ENCODE measurements at places on chromosomes 1 and 21.

DNA sequence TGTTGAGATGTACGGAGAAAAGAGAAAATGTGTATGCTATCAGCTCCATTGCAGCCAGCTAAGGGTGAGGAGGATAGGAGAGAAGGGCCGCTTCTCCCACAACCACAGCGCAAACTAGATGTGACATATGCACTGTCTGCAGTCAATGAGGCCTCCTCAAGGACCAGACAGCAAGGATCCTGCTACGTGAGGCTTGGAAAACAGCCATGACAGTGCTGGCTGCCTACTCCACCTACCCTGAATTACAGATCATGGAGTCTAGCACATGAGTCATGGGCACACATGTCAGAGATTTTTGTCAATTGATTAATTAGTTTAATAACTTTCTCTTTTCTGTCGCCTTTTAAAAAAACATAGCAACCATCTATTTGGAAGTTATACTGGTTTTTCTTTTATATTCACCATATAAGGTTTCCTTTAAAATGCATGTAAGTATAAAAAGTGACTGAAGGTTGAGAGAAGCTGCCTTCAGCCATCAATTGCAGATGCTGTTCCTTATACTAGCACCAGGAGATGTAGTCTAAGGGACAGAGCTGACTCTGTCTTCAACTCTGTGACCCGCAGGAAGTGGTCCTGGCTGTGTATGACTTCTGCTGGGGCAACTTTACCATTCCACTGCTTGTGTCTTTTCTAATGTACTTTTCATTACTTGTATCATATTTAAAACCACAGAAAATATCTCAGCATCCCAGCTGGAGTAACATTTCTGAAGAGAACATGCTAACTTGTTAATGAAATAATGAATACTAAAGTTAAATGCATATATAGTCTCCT, 3.1 kb downstream of the VPS26C start:
- DNase-seq = no peak

- no peak for DNase-seq
Observed at GRCh38 chr21:46092811-46093667, 4.9 kb upstream of the COL6A2 start.

GRCh38 chr1:175207971-175208370, 15.4 kb upstream of the KIAA0040 start:
- no peak for DNase-seq

GRCh38 chr1:238458899-238459298, 568.2 kb upstream of the ZP4 start:
- no peak for DNase-seq

GRCh38 chr1:165235777-165236291, 120.7 kb downstream of the LMX1A start:
- DNase-seq = no peak

GRCh38 chr1:2980849-2981248, 40.4 kb upstream of the ACTRT2 start:
- DNase-seq = no peak

DNA sequence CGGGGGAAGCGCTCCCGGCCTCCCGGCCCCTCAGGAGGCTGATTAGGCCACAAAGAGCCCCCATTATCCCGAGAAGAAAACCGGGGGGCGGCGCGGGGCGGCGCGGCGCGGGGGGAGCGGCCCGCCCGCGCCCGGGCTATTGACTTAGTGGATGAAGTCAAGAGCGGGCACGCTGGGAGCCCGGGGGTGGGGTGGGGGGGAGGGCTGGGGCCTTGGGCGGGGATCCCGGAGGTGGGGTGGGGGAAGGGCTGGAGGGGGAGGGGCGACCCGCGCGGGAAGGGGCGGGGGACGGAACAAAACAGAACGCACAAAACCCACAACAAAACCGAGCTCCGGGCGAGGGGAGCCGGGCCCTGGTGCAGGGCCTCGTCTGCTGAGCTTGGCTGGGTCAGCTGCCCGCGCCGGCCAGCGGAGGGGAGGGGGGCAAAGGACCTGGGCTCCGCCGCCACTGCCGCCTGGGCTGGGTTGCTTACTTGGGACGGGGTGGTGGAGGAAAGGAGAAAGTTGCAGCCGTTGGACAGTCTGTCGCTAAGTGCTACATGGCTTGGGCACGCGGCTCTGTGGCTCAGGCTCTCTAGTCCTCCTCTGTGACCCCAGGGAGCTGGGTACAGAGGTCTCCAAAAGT, 16.3 kb downstream of the PAX7 start:
- no peak for DNase-seq

DNA sequence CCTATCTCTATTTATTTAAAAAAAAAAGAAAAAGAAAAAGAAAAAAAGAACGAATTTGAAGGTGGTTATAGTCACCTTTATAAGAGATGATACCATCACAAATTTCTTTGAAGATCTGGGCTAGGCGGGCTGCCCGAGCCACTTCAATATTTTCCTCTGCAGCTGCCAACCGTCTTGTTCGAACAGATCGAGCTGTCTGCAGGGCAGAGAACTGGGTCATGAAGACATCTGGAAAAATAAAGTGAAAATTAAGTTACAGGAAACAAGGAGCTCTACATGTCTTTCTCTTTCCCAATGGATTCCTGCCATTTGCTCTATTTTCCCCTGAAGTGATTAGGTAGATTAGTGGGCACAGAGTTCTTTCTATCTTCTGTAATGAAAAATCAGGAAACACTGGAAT, 31.9 kb downstream of the RUSC1 start:
- DNase-seq = no peak

DNA sequence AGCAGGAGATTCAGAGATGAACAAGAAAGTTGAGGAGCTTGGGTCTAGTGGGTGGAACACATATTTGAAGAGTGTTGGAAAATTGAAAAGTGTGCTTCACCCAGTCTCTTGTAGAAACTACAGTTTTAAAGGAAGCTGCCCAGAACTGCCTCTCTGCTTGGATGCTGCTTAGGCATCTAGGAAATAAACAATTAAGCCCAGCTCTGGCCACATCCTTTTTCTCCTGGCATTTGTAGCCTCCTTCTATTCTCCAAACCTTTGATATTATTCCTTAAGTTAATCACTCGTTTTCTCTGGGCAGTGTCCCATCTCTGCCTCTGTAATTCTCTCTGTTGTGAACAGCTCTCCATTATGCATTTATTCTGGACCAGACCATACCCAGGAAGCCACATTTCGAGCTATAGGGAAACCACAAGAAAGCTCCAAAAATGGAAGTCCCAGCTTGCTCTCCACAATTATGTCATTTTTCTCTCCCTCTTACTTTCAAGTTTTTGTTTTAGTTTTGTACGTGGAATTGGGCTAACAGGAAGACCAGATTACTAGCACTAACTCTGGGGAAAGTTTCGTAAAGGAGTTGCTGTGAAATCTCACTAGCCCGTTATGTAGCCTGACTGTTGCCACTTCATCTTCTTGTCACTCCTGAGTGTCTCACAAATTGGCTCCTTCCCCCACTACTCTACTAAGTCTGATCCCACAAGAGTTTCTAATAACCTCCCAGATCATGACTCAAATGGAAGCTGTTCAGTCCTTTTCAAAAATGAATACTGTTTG, 102.2 kb downstream of the NTMT2 start:
- no peak for DNase-seq

GRCh38 chr1:182404781-182405180, 4.3 kb upstream of the TEDDM1 start:
- no peak for DNase-seq

DNA sequence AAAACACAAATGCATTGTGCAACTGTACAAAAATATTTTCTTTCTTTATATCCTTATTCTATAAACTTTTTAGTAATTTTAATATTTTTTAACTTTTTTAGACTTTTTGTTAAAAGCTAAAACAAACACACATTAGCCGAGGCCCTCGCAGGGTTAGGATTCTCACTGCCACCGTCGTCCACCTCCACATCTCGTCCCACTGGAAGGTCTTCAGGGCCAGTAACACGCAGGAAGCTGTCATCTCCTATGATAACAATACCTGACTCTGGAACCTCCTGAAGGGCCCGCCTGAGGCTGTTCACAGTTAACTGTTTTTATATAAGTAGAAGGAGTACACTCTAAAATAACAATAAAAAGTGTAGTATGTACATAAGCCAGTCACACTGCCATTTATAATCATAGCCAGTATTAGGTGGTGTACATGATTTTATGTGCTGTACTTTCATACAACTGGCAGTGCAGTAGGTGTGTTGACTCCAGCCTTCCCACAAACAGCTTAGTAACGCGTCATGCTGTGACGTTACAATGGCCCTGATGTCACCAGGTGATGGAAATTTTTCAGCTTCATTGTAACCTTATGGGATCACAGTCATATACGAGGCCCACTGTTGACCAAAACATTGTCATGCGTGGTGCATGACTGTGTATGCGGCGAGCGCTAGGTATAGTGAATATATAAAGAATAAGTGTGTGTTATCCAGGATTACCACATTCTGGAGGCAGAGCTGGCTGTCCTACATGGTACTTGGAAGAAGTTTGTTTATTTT, 8.8 kb downstream of the TFF2 start:
- no peak for DNase-seq

GRCh38 chr1:103341377-103341880, 184.1 kb upstream of the RNPC3 start:
- no peak for DNase-seq

DNA sequence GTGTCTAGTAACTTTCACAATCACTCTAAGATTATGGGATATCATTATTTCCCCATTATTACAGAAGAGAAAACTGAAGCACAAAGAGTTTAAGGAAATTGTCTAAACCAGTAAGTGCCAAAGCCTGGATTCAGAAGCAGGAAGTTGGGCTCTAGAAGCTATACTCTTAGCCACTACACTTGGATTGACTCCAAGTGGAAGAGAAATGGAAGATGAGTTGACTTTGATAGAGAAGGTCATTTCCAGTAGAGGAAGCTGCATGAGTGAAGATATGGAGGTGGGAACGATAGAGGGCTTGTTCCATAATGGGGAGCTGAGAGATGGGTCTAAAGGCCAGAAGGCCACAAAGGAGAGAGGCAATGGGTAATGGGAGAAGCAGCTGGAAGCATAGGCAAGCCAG, 11.7 kb upstream of the TDRD10 start:
- no peak for DNase-seq

- DNase-seq = no peak
Observed at GRCh38 chr1:59201341-59201740, 95.6 kb upstream of the FGGY start.

GRCh38 chr1:27659497-27660299, 12.3 kb downstream of the IFI6 start:
- DNase-seq = peak; percentile 79

DNA sequence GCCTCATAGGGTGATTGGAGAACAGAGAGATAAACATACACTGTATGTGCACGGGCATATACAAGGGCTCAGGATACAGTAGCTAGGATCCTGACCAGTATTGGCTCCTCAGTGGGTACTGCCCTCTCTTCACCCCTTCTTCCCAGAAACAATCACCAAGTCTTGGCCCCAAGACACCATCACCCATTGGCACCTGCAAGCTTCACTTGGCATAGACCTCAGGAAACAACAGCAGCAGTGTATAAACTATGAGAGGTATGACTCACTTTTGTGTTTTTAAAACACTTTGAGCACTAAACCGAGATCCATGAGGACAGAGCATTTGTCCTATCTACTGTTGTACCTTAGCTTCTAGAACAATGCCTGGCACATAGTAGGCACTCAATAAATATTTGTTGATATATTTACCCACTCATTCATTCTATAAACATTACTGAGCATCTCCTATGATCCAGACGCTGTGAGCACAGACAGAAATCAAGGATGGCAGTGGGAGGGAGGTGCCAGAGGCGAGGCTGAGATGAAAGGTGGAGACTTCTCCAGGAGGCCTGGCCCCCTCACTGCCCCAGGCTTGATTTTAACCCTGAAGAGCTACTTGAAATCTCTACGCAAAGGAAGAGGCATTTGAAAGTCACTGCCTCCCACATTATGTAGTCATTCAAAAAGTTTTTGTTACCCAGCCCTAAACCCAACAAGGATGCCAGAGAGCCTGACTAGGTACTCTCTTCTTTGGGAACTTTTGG, 95.2 kb downstream of the CAMK2N1 start:
- DNase-seq = no peak

- no peak for DNase-seq
Observed at GRCh38 chr1:242629396-242629795, 104.9 kb upstream of the PLD5 start.

DNA sequence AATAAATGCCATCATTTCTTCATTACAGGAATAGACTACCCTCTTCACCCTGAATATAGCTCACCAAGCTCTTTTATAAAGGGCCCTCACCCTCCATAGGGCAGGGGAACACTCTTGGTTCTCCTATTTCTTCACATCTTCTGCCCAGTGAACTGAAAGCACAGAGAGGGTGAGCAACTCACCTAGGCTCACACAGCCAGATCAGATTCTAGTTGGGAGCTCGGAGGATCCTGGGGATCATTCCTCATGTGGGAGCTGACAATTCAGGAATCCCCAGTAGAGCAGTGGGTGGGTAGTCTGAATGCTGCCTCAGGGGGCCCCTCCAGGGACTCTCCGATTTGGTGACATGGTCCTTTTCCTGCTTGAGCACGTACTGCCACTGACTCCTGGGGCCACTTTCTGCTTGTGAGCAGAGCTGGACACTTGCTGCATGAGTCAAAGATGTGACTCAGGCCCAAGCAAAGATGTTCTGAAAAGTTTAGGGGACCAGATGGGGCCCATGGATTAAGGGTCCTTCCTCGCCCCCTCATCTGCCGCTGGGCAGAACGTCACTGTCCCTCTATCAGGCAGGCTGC, 63.7 kb upstream of the WNT4 start:
- no peak for DNase-seq

DNA sequence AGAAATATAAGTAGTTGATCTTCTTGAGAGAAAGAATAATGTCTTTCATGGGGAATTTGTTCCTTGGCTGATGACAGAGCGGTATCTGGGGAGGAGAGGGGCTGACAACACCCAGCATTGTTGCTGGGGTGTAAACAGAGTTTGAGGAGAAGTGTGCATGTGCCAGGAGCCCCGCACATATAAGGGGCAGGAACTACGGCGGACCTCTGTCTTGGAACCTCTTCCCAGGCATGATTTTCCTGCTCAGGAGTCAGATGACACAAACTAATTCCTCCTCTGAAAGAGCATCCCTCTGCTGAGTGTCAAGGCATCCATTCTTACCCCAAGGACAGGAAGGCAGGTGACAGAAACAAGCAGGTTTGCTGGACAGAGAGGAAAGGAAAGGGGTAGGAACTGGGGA, 119.1 kb downstream of the TPTE start:
- DNase-seq = no peak

DNA sequence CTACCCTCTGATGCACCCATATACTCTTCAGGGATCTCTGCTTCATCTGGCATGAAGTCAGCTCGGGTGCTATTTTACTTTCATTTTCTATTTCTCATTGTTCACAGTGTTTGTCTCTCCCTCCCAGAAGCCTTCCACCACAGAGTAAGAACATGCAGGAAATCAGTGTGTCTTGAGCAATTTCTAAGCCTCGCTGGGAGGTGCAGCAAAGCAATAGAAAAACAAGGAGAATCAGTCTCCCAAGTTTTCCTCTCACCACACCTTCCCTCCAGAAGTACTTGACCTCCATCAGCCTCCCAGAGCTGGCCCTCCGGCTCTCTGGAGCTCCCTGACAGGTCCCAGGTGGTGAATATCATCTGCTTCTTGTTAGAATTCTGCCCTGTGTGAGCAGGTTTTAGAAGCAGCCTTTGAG, 594.7 kb upstream of the CAMK1G start:
- DNase-seq = no peak

- DNase-seq = no peak
Observed at GRCh38 chr1:204746838-204747442, 61.4 kb upstream of the LRRN2 start.
